ENCODE measurements at places on chromosomes 7 and 10. TPM values are rescaled to one million over a fixed set of nuclear protein-coding genes. Genes with fewer than 3 reads are reported as not detected.
A peak's percentile ranks its signal among the peaks of the same experiment; 100 is the strongest.

Gene NEUROD6
- not detected for total RNA-seq

Gene PNLIPRP3
- not detected for total RNA-seq

- DNase-seq = no peak
Measured at GRCh38 chr7:98175260-98175940, 35.8 kb upstream of the BHLHA15 start.

DNA sequence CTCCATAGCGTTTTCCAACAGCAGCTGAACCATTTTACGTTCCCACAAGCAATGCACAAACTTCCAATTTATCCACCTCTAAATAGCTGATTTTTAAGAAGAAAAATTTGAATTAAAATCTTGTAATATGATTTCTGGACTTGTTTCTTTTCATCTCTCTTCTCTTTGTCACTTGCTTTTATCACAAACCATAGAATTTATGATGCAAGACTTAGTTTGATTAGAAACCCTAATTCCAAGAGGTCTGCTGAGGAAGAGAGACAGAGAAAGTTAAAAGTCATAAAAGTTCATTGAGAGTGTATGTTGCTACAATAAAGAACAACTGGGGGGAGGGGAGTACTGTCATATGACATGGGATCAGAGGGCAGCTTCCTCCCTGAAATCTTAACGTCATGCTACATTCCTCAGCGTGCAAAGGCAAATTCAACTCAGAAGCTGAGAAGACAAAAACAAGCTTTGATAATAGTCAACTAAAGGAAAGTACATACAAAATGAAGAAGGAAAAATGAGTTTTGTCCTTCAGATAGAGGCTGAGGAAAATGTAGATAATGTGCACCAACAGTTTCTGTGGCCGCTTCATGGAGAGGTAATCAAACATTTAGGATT is 18.4 kb upstream of the CUBN start:
- DNase-seq = no peak

DNA sequence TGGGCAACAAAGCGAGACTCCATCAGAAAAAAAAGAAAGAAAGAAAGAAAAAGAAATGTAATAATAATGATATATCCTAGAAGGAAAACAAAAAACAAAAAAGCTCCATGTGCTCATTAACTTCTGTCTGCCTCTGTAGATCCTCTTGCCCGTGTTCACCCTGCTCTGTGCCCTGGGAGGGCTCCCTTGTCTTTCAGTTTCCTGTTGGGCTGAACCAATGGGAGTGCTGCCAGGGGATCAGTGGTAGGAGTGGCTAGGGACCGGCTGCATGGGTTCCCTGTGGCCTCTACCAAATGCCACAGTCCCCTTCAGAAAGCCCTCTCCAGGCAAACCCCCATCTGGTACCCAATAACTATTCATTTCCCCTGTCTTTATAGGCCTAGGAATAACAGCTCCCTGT is 51.8 kb upstream of the PARD3 start:
- DNase-seq = no peak

DNA sequence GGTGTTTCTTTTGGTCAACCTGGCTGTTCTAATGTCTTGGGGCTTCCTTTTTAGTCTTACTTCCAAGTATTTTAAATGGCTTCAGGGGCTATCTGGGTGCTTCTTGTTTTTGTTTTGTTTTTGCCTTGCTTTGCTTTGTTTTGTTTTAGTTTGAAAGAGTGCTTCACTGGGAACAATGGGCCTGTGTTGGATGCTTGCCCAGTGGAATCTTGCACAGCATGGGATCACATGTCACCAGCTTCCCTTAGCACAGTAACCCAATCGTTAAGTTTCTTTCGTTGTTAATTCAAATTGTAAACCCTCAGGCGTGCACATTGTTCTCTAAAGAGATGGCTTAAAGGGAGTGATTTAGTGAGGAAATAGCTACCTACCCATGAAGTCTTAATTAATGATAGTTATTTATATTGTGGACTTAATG is 8.9 kb downstream of the COL17A1 start:
- DNase-seq = peak; percentile 50

DNA sequence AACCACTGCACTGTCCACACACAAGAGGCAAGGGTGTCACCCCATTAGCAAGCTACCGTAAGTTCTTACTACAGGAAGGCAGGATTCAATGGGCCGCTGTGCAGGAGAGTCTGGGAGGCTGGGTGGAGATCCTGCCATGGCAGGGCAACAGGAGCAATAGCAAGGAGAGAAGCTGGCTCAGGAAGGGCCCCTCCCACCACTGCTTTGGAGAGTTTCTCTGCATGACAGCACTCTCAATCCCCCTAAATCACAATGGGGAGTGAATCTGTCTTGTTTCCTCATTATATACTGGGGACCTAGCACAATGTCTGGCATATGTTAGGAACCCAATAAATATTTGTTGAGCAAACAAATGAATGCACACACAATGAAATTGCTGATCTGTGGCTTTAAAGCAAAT is 83.2 kb upstream of the SFMBT2 start:
- no peak for DNase-seq

- no peak for DNase-seq
Measured at GRCh38 chr7:80552031-80552694, 40.3 kb upstream of the GNAT3 start.

- DNase-seq = no peak
Measured at GRCh38 chr7:137583172-137583571, 239.6 kb upstream of the PTN start.
